ENCODE measurements at places on chromosomes 4 and X.

DNA sequence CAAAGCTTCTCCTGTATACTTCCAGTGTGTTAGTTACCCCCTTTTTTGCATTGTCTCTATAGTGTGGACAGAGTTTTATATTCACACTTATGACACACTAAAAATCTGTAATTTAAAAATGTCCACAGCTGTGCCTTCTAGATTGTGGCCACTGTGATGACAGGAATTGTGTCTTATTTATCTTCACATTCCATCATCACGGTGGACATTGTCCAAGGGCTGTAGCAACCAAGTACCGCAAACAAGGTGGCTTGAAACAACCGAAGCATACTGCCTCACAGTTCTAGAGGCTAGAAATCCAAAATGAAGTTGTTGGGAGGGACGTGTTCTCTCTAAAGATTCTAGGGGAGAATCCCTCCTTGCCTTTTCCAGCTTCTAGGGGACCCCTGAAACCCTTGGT lies 32.3 kb downstream of the CHRNA9 start:
- no peak for DNase-seq

DNA sequence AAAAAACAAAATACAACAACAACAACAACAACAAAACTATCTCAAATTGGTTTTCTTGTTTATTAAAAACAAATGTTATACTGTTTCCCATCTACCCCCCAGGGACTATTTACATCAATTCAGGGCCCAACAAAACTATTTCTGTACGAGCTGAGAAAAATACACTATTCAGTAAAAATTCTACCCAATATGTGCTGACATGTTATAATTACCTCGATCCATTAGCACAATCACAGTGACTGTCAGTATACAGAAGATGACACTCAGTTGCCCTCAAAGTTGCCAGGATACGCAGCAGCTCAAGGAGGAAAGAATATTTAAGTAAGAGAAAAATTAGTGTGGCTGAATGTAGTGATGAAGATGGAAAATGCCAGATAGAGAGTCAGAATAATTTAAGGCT lies 150.1 kb downstream of the COX18 start:
- DNase-seq: no peak

GRCh38 chr4:161285461-161285860 lies 878.3 kb downstream of the FSTL5 start:
- DNase-seq: peak; percentile 47

DNA sequence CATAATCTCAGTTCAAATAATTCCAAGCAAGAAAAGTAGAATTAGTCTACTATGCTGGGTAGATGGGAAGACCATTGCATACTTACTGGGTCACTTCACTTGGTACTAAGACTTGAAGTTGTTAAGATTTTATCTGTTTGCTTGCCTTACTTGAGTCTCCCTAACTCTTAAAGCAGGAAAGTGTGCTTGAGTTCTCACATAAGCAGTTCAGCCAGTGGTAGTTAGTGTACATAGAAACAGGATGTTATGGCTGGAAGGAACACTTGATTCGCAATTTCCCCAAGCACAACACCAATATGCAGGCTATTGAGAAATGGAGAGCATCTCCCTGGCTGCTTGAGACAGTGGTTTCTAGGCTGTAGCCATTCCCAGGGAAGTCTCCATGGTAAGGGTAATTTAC lies 176.1 kb downstream of the MSL3 start:
- no peak for DNase-seq

DNA sequence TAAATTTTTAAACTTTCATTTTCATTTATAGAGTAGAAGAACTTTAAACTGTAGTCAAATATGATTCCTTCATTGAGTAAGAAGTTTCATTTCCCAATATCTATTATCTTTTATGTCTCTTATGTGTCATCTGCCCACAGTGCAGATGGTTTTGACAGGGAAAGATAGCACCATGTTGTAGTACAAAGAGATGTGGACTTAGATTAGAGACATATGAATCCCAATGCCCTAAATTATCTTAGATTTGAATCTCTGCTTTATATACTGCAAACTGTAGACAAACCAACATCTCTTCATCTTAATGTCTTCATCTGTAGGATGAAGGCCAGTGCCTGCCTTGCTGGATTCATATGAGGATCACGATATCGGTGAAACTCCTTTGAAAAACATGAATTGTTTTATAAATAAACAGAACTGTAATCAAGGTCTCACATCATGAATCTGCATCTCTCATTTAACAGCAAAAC lies 217.5 kb downstream of the BANK1 start:
- no peak for DNase-seq

GRCh38 chrX:18047491-18047890 lies 173.2 kb downstream of the BEND2 start:
- no peak for DNase-seq

DNA sequence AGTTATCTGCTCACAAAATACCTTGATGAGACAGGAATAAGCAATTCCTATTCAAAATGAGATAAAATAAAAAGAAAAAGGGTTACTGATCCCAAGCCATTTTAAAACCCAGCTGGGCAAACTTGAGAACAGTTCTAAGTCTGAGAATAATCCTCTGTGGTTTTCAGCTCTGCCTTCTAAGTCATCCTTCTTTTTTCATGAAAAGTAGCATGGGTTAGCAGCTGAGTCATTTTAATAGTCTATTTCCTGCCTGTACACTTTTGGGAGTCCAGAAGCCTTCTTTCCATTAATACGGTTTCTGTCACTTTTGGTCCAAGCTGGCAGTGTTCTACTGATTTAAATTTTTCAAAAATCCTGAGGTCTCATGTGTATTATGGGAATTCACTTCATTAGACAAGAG lies 374.3 kb downstream of the IQCM start:
- peak; percentile 15 for DNase-seq

- no peak for DNase-seq
These were observed 35.0 kb upstream of the RASGEF1B start for GRCh38 chr4:81506731-81507130.

GRCh38 chr4:185546335-185546734 lies 11.0 kb upstream of the PDLIM3 start:
- no peak for DNase-seq

- DNase-seq: no peak
These were observed 14.7 kb downstream of the GAK start for GRCh38 chr4:917466-917865.

DNA sequence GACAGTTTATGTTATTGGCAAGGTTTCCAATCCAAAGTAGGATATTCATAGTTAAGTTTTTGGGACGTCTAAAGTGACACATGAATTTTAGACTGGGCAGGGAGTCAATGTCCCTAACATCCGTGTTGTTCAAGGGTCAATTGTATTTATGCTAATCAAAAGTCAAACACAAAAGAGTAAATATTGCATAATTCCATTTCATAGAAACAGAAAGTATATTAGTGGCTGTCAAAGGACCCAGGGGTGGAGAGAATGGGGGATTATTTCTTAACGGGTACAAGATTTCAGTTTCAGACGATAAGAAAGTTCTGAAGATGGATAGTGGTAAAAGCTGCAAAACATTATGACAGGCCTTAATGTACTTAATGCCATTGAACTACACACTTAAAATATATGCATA lies 971.8 kb upstream of the AGA start:
- no peak for DNase-seq

- no peak for DNase-seq
These were observed 185.0 kb downstream of the CPE start for GRCh38 chr4:165563851-165564250.

- peak; percentile 5 for DNase-seq
These were observed 58.4 kb downstream of the CEP135 start for GRCh38 chr4:56007154-56007553.

DNA sequence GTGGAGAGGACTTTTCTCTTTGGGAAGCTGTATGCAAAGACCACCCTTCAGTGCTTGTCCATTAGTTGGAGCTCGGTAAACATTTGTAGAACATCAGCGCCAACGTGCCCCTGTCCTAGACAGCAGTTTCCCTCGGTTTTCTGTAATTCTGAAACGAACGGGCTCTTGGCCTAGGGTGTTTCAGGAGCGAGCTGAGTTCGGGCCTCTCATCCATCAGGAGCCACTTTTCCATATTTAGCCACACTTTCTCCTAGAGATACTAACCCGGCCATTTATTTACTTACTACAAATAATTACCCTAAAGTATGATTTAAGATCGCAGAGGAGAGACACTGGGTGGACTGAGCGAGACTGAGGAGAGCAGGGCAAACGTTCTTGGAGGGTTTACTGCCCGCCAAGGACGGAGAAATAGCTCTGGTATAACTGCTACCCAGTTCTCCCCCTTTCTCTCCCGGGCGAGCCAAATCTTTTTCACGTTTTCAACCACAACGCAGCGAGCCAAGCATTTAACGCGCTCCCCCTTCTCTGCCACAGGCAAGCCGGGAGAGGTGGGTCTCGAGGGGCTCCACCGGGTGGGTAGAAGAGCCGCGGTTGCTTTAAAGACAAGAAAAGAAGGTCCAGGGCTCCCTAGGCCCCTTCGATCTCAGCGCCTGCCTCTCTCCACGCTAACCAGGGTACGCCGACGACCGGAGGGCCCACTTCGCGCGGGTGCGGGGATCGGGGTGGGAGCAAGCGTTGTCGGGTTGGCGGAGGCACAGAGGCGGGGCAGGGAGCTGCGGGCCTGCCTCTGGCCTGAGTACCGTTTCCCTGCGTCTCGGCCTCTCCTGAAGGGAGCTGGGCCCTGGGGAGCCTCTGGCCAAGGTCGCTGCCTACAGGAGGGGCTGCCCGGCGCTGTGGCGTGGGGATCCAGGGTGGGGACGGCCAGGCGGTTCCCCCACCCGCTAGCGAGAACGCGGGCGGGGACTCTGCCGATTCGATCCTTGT lies 10.8 kb upstream of the PITX2 start:
- no peak for DNase-seq
